ENCODE measurements at places on chromosomes 1 and 21. TPM values are rescaled to one million over a fixed set of nuclear protein-coding genes. Genes with fewer than 3 reads are reported as not detected.

FCGR2B gene
- 0.14 TPM for polyA plus RNA-seq

OR2T11 gene
- polyA plus RNA-seq, result not detected

GUCA2A gene
- polyA plus RNA-seq, result not detected

- DNase-seq, result no peak
Observed at GRCh38 chr1:236736761-236737160, 50.5 kb downstream of the ACTN2 start.

FCRL1 gene
- polyA plus RNA-seq, result 0.20 TPM
